ENCODE measurements at places on chromosomes 2 and 18. TPM values are rescaled to one million over a fixed set of nuclear protein-coding genes. Genes with fewer than 3 reads are reported as not detected.

DNA sequence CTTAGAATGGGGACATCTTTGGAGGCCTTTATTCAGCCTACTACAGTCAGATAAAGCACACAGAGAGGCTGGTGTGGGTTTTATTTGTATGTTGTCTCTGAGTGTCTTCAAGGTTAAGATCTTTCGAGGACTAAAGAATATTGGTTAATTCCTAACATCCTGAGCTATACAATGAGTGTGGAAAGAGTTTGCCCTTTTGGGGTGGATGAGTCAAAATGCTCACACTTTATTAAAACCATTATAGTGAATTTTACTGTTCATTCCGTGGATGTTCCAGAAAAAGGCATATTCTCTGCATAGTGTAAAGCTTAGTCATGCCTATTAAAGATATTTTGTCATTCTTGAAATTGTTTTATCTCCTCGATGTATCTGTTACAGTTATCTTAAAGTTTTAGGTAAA is 29.1 kb upstream of the SLC38A11 start:
- DNase-seq, result no peak

GRCh38 chr18:12278741-12279682 is 24.9 kb downstream of the CIDEA start:
- DNase-seq, result peak; percentile 85

GRCh38 chr2:46385786-46386577 is 88.8 kb downstream of the EPAS1 start:
- no peak for DNase-seq

- no peak for DNase-seq
Measured at GRCh38 chr2:65919550-65920188, 487.3 kb upstream of the SPRED2 start.

GRCh38 chr2:233270366-233270765 is 18.9 kb downstream of the ATG16L1 start:
- no peak for DNase-seq

DNA sequence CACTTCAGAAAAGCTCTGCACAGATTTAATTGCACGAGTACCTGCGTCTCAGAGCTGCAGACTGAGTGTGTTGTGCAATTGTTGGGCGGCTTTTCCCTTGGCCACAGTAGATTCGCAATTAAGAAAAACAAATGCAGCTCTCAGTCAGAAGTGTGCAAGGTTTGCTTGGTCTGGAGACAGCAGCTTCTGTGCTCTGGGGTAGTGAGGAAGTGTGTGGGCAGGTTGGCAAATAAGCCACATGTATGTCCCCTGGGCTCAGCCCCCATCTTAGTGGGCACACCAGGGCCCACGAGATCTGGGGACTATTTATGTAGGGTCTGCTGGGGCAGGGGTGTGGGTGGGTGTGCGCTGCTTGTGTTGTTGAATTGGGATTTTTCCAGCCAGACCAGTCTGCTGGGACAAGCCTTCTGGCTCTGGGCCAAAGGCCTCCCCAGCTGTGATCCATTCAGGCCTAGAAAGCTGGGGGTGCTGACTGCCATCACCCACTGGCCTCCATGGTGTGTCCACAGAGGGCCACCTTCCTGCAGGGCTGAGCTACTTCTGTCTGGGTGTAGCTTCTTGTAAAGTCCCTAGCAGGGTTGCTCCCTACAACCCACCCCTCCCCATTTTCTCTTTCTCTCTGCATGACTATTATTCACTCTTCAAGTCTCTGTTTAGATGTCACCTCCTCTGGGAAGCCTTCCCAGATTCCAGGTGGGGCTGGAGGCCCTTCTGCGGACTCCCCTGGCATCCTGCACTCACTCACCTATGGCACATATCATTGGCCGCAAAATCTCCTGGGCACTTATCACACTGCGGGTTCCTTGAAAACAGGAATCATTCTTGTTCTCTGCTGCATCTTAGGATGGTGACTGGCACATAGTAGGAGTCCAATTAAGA is 67.8 kb downstream of the ODC1 start:
- DNase-seq, result peak; percentile 76

ICOS gene
- total RNA-seq, result not detected

CD207 gene
- not detected for total RNA-seq

ZSWIM2 gene
- total RNA-seq, result not detected
